Naive B cell (primary cell): ENCODE measurements at places on chromosomes 16 and 17. TPM values are rescaled to one million over a fixed set of nuclear protein-coding genes. Genes with fewer than 3 reads are reported as not detected.

CDRT15L2 gene
- not detected for polyA plus RNA-seq

NPTX1 gene
- not detected for polyA plus RNA-seq

- no peak for DNase-seq
- H3K36me3 ChIP-seq = no peaks in the 10 kb centered on the region
- no peak overlapping the region for H3K27ac ChIP-seq
- peaks cover 5% of the 10 kb centered on the region for H3K27me3 ChIP-seq
These were observed 58.1 kb downstream of the MPHOSPH6 start for GRCh38 chr16:82111944-82112343.

DNA sequence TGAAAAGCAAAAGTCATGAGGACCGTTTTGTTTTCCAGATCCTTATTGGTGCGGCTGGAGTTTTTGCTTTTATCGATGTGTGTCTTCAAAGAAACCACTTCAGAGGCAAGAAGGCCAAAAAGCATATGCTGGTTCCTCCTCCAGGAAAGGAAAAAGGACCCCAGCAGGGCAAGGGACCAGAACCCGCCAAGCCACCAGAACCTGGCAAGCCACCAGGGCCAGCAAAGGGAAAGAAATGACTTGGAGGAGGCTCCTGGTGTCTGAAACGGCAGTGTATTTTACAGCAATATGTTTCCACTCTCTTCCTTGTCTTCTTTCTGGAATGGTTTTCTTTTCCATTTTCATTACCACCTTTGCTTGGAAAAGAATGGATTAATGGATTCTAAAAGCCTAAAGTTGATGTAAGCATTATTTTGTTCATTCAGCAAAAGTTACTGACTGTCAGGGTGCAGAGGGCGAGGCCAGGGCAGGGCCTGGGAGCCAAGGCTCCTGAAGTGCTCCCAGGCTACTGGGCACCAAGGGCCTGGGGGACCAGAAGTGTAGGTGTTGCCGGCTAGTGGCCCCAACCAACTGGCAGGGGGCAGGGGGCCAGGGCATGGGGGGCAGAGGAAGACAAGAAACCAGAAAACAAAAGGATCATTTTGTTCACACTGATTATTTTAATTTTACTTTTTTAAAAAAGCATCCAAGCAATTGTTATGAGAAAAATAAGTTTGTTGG lies 8.8 kb downstream of the CMTM2 start:
- no peak for DNase-seq
- peaks cover 12% of the 10 kb centered on the region for H3K27me3 ChIP-seq
- H3K4me1 ChIP-seq = peaks cover 37% of the 10 kb centered on the region
- H3K36me3 ChIP-seq = no peaks in the 10 kb centered on the region

GRCh38 chr17:79797492-79798298 lies 818 bp upstream of the CBX8 start:
- H3K36me3 ChIP-seq = no peaks in the 10 kb centered on the region
- no peak for DNase-seq
- peak overlapping the region; percentile 85 for H3K4me3 ChIP-seq
- no peak overlapping the region for H3K27ac ChIP-seq
- peaks cover 28% of the 10 kb centered on the region for H3K4me1 ChIP-seq
- H3K27me3 ChIP-seq = peaks cover 30% of the 10 kb centered on the region

DNA sequence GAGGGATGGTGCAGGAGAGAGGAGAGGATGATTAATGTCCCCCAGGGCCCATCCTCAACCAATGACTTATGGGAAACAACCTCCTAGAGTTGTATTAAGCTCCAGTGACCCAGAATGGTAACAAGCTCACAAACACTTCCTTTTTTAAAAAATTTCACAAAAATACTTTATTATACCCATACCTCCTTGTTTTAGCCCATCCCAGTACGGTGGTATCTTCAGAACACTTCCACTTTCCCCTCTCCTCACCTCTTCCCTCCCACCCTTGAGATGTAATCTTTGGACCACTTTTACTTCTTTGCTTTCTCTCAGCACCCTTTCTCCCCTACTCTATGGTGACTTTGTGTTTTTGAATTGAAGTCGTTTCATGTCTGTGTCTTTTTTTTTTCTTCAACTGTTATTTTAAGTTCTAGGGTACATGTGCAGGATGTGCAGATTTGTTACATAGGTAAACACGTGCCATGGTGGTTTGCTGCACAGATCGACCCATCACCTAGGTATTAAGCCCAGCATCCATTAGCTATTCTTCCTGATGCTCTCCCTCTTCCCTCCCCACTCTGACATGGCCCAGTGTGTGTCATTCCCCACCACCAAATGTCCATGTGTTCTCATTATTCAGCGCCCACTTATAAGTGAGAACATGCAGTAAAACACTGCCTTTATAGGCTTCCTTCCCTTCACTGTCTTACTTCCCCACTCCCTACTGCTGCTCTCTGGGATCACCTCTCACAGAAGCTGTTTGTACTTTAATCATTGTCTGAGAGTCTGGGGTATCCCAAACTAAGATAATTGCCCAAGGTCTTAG lies 124.5 kb downstream of the PRKCB start:
- peak; percentile 56 for DNase-seq
- peaks cover 90% of the 10 kb centered on the region for H3K4me1 ChIP-seq
- peak overlapping the region; percentile 84 for H3K4me3 ChIP-seq
- peak overlapping the region; percentile 90 for H3K27ac ChIP-seq
- H3K36me3 ChIP-seq = peaks cover 18% of the 10 kb centered on the region

NPIPA5 gene
- not detected for polyA plus RNA-seq

SYNGR3 gene
- 2.8 TPM for polyA plus RNA-seq

DNA sequence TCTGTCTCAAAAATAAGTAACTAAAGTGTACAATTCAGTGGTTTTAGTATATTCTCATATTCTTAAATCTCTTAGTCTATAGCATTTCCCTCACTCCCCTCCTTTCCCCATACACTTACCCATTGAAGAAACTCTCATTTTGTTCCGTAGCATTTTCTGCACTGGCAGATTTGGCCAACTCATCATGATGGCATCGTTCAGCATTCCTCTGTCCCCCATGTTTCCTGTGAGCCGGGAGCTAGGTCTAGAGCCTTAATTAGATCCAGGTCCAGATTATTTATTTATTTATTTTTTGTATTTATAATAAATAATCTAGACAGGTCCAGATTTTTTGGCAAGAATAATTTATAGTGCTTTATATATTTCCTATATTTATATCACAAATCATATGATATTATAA lies 31.0 kb downstream of the HEATR3 start:
- no peak overlapping the region for H3K27ac ChIP-seq
- no peak for DNase-seq
- no peaks in the 10 kb centered on the region for H3K4me1 ChIP-seq
- peaks cover 17% of the 10 kb centered on the region for H3K36me3 ChIP-seq

- no peak for DNase-seq
- no peaks in the 10 kb centered on the region for H3K4me1 ChIP-seq
- no peak overlapping the region for H3K27ac ChIP-seq
These were observed 2.3 kb upstream of the KRT15 start for GRCh38 chr17:41520821-41521521.

DOC2A gene
- polyA plus RNA-seq = not detected

GRCh38 chr17:64358261-64358788 lies 32.3 kb downstream of the PECAM1 start:
- no peak overlapping the region for H3K4me3 ChIP-seq
- H3K27me3 ChIP-seq = no peaks in the 10 kb centered on the region
- DNase-seq = no peak
- peaks cover 5% of the 10 kb centered on the region for H3K4me1 ChIP-seq
- H3K36me3 ChIP-seq = peaks cover 35% of the 10 kb centered on the region
- H3K27ac ChIP-seq = no peak overlapping the region

CCDC154 gene
- polyA plus RNA-seq = not detected

GRCh38 chr17:17114592-17115225 lies 72.5 kb downstream of the MPRIP start:
- peaks cover 80% of the 10 kb centered on the region for H3K4me1 ChIP-seq
- peak overlapping the region; percentile 12 for H3K27ac ChIP-seq
- H3K4me3 ChIP-seq = peak overlapping the region; percentile 68
- DNase-seq = no peak
- H3K36me3 ChIP-seq = no peaks in the 10 kb centered on the region
- H3K27me3 ChIP-seq = no peaks in the 10 kb centered on the region

DNA sequence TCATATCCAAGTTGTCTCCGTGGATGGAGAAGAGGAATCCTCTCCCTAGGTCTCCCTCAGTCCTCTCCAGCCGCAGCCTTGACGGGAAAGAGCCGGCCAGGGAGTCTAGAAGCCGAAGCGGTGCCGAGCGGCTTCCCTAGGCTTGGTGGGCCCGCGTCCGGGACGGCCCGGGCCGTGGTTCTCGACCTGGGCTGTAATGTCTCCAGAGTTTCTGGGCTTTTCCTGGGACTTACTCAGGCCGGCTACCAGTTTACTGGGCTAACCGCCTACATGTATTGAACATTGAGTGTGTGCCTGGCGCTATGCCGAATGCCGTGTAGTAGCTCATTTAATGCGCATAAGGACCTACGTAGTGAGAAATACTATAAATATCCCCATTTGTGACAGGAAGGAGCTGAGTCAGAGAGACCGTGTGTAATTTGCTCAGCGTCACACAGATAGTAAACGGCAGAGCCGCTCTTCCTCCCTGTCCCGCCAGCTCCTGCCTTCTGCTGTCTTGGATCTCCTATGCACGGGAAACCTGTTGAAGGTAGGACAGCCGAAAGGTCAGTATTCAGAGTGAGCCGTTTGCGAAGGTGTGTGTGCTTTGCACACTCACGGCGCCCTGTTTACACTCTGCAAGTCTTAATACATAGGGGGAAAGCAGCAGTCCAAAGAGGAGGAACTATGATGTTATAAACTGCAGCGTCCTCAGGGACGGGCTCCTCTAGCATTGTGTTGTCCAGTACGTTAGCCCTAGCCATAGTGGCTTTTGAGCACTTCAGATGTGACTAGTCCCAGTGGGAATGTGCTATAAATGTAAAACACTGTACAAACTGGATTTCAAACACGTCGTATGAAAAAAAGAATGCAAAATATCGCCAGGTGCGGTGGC lies 723 bp upstream of the SPAG5 start:
- peaks cover 22% of the 10 kb centered on the region for H3K4me1 ChIP-seq
- H3K27ac ChIP-seq = peak overlapping the region; percentile 96
- H3K27me3 ChIP-seq = no peaks in the 10 kb centered on the region
- no peaks in the 10 kb centered on the region for H3K36me3 ChIP-seq

NAGPA gene
- 26.3 TPM for polyA plus RNA-seq

- H3K4me1 ChIP-seq = peaks cover 62% of the 10 kb centered on the region
- peak overlapping the region; percentile 98 for H3K27ac ChIP-seq
- H3K27me3 ChIP-seq = no peaks in the 10 kb centered on the region
- peak overlapping the region; percentile 84 for H3K4me3 ChIP-seq
- DNase-seq = no peak
These were observed 16.9 kb upstream of the TNFRSF13B start for GRCh38 chr17:16988749-16989229.
